Vagina (tissue), 2 donors: ENCODE measurements at places on chromosomes 5 and 9.

GRCh38 chr5:172789687-172790495, 18.9 kb upstream of the DUSP1 start:
- no peak for DNase-seq

DNA sequence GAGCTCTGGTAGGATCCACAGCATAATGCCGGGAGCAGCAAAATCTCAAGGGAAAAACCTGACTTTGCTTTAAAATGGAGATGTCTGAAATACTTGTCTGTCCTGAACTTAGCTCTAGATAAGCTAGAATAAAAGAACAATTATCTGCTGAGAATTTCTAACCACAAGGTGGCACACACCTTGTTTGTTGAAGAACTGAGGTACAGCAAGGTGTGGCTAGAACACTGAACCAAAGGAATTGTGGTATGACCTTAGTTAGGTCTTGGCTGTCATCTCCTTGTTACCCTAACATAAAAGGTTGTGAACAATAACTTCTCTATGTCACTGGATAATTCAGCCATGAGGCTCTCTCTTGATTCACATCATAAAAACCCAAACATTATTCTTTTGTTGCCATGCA, 72.3 kb upstream of the ANXA1 start:
- DNase-seq = no peak

GRCh38 chr5:126460977-126461376, 37.8 kb downstream of the GRAMD2B start:
- no peak for DNase-seq

GRCh38 chr9:113969343-113969742, 93.2 kb downstream of the ZNF618 start:
- no peak for DNase-seq

DNA sequence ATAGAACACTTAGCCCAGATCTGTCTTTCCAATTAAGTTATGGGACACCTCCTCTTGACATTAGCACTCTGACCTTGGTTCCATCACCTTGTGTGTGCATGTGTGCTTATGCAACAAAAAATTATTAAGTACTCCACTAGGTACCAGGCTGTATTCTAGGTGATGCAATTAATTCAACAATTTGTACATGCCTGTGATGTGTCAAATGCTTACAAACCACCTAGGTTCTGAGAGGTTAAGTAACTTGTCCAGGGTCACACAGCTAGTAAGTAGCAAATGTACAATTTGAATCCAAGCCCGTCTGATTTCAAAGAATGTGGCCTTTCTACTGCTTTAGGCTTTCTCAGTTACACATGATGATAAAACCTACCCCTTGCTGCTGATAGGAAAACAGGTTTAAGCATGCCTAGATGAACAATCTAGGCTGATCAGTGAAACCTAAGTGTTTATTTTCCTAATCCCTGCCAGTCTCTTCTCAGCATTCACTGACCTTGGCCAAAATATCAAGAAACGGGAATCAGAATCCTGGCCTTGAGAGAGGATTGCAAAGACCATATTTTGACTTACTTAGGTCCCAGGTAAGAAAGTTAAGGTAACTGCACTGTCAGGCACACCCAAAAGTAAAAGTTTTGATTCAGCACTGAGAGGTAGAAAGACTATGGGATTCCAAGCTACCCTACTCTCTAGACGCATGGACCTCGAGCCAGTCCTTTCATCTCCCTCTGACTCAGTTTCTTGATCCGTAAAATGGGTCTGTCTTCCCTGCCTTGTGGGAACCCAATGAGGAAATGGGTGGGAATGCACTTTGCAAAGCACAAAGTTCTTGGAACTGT, 1.0 kb downstream of the TBC1D2 start:
- DNase-seq = no peak

DNA sequence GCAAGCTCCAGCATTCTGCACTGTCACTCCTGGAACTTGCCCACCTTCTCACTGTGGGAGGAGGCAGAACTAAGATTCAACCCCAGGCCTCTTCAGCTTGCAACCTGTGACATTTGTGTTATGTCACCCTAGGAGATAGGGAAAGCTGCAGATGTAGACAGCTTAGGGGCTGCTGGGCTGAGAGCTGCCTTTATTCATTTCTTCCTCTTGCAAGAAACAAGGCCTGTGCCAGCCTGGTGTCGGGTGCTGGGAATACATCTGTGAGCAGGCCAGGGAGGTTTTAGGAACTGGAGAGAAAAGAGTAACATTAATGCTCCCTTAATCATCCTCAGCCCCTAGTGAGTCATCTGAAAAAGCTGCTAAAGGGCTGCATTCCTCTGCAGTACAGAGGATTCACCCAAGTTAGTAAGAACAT, 101.8 kb downstream of the FGF18 start:
- no peak for DNase-seq

DNA sequence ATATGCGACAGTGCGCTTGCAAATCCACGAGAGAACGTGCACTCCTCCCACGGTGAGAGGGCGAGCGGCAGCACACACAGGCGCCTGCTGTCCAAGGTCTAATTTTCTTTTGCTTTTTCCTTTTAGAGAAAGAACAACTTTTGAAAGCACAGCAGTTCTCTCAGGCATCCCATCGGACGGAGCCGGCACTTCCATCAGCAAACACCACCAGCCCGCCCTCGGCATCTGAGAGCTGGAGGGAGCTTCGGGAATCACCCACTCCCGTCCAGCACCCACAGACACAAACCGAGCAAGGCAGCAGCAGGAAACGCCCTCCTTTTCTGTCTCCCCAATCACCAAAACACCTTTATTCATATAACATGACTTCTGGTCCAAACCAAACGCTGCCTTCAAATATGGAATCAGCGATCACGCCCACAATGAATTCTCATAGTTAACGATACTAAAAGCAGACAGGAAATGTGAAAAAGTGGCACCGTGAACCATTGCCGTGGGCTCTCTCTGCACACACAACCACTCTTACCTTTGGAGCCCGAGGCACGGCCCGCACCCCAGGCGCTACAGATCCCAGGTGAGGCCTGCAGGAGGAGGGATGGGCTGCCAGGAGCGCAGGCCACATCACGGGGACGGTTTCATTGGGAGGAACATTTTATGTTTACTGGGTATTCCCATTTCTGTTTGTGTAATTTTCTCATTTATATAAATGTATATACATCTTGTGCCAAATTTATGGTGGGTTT, 14.2 kb downstream of the LPCAT1 start:
- peak; percentile 37 for DNase-seq

GRCh38 chr9:18146329-18146728, 327.6 kb upstream of the ADAMTSL1 start:
- DNase-seq = no peak

GRCh38 chr9:98034593-98035546, 21.7 kb upstream of the NANS start:
- DNase-seq = no peak

- no peak for DNase-seq
Observed at GRCh38 chr9:84140535-84141101, 160.0 kb downstream of the RMI1 start.

DNA sequence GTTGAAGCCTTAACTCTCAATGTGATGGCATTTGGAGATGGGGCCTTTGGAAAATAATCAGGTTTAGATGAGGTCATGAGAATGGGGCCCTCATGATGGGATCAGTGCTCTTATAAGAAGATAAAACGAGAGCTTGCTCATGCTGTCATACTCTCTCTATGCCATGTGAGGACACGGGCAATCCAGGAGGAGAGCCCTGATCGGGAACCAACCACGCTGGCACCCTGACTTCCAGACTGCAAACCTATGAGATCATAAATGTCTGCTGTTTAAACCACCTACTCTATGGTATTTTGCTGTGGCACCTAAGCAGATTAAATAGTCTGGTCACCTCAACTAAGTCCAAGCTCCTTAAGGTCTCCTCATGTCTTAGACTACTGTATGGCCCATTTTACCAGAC, 10.0 kb downstream of the HMGCS1 start:
- DNase-seq = no peak

DNA sequence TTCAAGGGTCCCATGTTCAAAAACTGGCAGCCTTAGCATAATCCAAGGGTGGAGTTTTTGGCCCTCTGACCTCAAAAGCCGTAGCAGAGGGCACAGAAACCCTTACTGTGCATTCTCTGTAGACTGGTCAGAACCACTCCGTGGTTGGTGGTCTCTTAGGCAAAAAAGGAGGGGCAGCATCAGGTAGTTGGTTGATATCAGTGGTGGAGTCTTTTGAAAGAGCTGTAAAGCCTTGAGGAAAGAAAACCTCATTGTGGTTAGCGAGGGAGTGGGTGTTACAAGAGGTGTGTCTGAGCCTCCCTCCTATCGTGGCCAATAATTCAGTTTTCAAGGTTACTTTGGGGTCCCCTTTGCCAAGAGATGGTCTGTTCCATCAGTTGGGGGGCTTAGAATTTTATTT, 40.9 kb downstream of the ARHGEF28 start:
- DNase-seq = no peak

DNA sequence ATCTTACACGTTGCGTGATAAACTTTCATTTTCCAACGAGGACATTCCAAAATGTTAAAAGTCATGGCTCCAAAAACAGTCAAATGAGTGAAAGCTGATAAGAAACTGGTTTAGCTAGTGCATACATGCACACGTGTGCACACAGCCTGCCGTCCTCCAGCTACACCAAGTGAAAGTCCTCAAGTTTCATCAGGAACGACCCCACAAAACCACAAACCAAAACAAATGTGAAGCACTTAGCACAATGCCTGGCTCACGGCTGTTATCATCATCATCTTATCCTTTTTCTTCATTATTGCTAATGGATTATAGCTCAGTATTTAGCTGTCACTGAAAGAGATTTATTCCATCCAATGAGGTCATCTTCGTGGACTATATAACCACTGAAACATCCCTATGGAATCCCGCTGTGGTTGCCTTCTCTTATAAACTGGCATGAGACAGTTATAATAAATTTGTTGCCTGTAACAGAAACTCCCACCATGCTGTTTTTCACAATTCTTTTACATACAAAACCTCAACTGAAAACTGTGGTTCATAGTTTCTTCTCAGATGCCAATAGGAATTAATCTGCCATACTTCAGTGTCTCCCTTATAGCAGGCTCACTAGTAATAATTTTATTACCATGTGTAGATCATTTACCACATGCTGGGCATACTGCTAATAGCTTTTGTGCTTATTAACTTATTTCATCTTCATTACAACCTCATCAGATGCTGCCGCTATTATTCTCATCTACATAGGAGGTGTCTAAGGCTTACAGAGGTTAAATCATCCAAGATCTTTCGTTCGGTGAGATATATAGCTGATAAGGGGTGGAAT, 56.1 kb downstream of the SAXO1 start:
- no peak for DNase-seq

GRCh38 chr9:92440751-92441046, 16.4 kb upstream of the OMD start:
- no peak for DNase-seq

DNA sequence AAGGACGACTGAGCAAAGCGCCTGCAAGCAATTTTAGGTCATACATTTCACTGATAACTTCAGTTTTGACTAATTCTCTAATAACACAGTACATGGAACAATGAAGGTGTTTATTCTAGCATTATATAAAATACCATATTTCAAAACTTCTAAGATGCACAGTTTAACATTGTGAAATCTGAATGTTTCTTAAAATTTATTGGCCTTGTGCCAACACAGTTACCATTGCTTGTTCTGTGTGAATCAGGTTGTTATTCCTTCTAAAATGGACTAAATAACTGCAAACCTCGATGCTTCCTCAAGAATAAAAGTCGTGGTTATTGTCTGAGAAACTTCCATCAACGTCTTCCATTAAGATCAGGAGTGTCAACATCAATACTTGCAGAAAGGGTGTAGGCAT, 8.0 kb downstream of the MCC start:
- DNase-seq = no peak

DNA sequence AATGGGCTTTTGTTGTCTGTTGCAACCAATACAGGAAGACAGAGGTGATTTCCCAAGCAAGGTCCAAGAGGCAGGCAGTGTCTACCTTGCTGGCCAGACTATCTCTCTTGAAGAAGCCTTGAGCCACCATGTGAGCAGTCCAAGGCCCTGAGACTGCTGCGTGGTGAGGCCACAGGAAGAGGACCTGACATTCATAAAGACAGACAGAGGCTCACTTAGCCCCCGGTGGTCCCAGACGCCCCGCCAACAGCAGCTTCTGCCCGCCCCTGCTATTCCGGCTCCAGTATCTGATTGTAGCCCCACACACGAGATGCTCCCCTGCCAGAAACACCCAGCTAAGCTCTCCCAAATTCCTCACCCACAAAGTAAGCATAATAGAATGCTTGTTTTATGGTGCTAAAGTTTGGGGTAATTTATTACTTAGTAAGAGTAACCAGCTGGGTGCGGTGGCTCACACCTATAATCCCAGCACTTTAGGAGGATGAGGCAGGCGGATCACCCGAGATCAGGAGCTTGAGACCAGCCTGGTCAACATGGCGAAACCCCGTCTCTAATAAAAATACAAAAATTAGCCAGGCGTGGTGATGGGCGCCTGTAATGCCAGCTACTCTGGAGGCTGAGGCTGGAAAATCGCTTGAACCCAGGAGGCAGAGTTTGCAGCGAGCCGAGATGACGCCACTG, 22.8 kb upstream of the FUBP3 start:
- no peak for DNase-seq

- no peak for DNase-seq
Observed at GRCh38 chr5:142040285-142040684, 27.5 kb upstream of the GNPDA1 start.

DNA sequence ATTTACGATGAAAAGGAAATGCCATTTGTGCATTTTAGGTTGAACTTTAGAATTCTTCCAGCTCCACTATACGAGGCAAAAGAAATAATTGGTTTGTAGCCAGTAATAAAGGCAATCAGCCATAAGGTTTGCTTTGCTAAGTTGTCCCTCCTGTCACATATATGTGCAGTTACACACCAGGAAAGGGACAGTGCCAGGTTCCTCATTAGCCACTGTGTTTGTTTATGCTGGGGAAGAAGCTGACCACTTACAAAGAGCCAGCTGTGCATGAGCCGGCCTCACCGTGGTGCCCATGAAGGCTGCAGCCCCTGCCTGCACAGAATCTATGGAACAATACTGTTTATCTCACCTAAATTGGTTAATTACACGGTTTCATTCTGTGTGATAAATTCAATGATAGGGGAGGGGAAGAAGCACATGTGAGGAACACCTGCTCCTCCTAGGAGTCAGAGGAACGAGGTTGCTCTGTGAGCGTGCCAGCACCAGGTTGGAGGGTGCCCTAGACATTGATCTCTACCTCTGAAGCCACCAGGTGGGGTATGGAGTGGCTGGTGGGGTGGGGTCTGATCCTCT, 173.8 kb upstream of the DAP start:
- DNase-seq = no peak

DNA sequence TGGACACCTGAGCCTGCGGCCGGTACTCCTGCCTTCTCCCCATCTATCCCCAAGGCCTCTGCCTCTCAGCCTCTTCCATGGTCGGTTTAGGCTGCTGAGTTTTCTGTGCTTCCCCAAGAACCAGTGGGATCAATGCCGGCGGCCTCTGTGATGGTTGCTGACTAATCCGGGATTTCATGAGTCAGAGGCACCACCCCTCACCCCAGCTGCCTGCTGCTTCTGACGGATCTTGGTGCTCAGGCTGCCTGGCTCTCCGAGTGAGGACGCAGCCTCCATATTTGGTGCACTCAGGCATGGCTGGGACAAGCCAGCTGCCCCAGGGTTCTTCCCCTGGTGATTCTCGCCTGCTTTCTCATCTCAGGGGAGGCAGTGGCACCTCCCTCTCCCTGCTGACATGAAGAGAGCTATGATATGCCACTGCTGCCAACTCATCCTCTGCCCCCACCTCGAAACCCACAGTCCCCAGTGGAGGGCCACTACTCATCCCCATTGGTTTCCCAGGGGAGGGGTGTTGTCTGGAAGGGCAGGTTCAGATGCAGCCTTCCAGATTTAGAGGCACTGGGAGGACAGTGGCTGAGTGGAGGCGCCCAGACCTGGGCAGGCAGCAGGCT, 3.3 kb upstream of the MAN1B1 start:
- DNase-seq = no peak
